ENCODE measurements at places on chromosomes 2 and 18. TPM values are rescaled to one million over a fixed set of nuclear protein-coding genes. Genes with fewer than 3 reads are reported as not detected.

IL36RN gene
- polyA plus RNA-seq, result not detected

NLRC4 gene
- polyA plus RNA-seq, result 0.38 TPM

IL1F10 gene
- not detected for polyA plus RNA-seq

COPS7B gene
- 15.9 TPM for polyA plus RNA-seq

ASB18 gene
- 3.5 TPM for polyA plus RNA-seq

EDAR gene
- not detected for polyA plus RNA-seq

COL4A4 gene
- 0.84 TPM for polyA plus RNA-seq

MERTK gene
- polyA plus RNA-seq, result 3.0 TPM

UGT1A3 gene
- polyA plus RNA-seq, result not detected

PTPRM gene
- polyA plus RNA-seq, result 118 TPM

RETREG2 gene
- polyA plus RNA-seq, result 11.3 TPM

PKDCC gene
- 121 TPM for polyA plus RNA-seq

FOSL2 gene
- 16.5 TPM for polyA plus RNA-seq

HAAO gene
- polyA plus RNA-seq, result 6.4 TPM

SERPINB4 gene
- polyA plus RNA-seq, result 0.10 TPM

PLA2R1 gene
- 1.7 TPM for polyA plus RNA-seq
